Neural progenitor cell (in vitro differentiated cells): ENCODE measurements at places on chromosomes 3 and 15. TPM values are rescaled to one million over a fixed set of nuclear protein-coding genes. Genes with fewer than 3 reads are reported as not detected.

- no peak overlapping the region for H3K27ac ChIP-seq
- H3K36me3 ChIP-seq = no peaks in the 10 kb centered on the region
- H3K27me3 ChIP-seq = no peaks in the 10 kb centered on the region
Observed at GRCh38 chr3:172643506-172644179, 67.2 kb downstream of the NCEH1 start.

DNA sequence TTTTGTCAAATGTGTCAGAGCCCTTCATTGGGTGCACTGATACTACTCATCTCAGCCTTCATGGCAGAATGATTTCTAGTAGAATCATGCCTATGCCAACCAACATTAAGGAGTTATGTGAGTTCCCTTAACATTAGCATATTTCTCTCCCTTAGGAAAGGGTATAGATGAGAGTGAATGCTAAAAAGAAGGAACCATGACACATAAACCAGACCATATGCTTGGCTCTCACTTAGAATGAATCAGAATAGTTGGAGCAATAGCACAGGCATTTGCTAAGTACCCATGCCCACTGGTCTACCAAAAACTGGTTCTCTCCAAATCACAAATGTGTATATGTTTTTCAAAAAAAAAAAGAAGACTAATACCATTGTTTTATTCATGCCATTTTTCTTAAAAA is 51.1 kb downstream of the STRIT1 start:
- no peaks in the 10 kb centered on the region for H3K27me3 ChIP-seq
- no peak overlapping the region for H3K27ac ChIP-seq
- H3K36me3 ChIP-seq = no peaks in the 10 kb centered on the region
- no peak overlapping the region for H3K4me3 ChIP-seq
- no peak for DNase-seq
- H3K4me1 ChIP-seq = no peaks in the 10 kb centered on the region

GRCh38 chr3:63864965-63865327 is 1.3 kb downstream of the ATXN7 start:
- no peak overlapping the region for H3K27ac ChIP-seq
- H3K36me3 ChIP-seq = no peaks in the 10 kb centered on the region
- peak overlapping the region; percentile 99 for H3K4me3 ChIP-seq
- DNase-seq = no peak

DNA sequence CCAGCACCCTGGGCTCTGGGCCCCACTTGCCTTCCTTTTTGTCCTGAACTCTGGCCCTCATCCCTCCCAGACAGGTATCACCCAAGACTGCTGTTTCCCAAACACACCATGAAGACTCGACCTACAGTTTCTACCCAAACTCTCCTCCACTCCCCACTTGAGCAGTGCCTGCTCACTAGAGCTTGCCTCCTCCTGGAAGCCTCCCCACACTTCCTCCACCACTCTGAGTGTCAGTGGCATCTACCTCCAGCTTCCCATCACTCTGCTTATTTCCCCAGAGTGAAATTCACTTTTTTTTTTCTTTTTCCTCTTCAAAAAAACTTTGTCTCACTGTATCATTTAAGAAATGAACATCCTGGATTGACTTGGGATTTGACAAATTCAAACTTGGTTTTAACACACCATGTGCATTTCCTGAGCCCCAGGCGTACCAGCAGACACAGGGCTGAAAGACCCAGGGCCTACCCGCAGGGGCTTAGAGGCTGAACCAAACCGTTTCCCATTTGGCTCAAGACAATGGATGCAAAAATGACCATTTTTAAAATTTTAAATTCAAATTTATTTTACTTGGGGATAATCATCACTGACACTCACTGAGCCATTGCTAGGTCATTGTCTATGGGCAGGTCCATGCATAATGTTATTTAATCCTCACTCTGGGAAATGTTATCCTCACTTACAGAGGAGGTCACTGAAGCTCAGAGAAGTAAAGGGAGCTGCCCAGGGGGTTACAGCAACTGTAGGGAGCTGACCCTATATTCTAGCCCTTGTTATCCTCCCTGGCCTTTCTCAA is 62.3 kb downstream of the IQSEC1 start:
- no peak for DNase-seq
- H3K4me1 ChIP-seq = peaks cover 22% of the 10 kb centered on the region
- no peak overlapping the region for H3K27ac ChIP-seq

Gene C3orf22
- not detected in 2 replicates for total RNA-seq

Gene CTXN2
- 0.03 and 0.60 TPM in 2 replicates for total RNA-seq

DNA sequence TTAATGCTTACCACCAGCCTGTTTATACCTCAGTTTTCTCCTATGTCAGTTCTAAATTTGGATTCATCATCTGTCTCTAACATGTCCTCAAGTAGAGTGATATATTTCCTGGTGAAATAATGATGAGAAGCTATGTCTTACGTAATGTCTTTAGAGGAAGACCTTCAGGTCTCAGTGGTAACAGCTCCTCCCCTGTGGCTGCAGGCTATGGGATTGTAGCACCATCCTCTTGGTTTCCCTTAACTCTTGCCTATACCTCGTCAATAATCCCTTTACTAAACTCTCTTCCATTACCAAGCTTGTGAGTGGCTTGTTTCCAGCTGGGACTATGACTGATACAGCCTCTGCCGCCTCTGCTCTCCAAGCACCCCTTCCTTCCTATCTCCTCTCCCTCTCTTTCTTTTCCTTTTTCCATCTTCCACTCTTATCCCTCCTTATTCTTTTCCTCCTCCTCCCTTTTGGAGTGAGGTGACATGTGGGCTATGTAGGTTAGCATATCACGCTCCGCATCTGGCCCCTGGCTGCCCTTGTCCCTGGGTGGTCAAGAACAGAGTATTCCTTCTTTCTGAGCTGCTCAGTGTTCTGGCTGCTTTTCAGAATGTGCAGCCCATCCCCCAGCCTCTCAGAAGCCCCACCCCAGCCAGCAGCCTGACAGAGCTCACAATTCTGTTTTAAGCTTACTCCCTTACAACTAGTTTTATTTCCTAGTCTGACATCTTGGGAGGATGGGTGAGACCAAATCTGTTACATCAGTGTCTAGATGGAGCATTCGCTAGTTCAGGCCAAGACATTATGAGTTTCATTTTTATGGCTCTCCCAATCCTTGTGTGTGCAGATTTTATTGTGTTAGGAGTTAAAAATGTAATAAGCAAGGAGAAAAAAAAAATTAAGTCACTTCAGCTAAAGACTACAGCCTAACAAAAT is 75.0 kb upstream of the RNU6-1 start:
- peak; percentile 71 for DNase-seq
- H3K36me3 ChIP-seq = peaks cover 6% of the 10 kb centered on the region

Gene CCDC39
- 0.24 and 3.3 TPM in 2 replicates for total RNA-seq

Gene SNTN
- total RNA-seq = 0.65 TPM in 1 of 2 replicates, not detected in the other

DNA sequence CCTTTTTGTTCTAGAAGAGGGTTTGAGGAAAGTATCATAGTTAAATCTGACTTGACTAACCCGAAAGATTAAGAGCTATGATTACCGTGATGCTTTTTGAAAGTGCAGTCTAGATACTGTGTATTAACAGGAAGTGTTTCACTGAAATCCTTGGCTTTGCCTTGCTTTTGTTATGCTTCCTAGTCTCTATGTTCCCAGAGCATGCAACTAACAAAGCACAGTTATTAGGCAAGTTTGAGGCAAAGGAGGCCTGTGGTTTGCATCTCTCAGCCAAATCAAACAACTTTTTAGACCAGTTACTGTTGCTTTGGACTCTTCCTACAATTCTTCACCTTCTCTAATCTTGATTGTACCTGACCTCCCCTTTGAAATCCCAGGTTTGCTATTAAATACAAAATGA is 3.9 kb downstream of the LXN start:
- no peak for DNase-seq
- H3K4me1 ChIP-seq = peaks cover 9% of the 10 kb centered on the region
- no peak overlapping the region for H3K27ac ChIP-seq
- H3K4me3 ChIP-seq = no peak overlapping the region

Gene CD86
- not detected in 2 replicates for total RNA-seq

Gene RTP4
- not detected in 2 replicates for total RNA-seq

DNA sequence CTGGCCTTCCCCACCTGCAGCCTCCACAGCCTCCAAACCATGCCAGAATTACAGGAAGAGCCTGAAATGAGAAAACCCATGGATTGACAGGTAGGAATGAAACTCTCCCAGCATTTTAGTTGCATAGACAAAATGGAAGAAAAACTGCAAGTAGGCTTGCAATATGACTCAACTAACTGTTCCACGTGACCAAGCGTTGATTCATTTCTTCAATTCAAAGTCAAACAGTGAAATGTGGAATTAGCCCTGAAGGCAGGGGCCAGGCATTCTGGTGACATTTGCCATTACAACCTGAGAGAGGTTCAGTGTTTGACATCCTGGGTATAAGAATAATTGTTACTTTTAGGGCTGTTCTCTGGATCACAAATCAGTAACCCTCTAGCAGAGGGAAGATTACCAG is 676.5 kb upstream of the CFAP20DC start:
- H3K27ac ChIP-seq = no peak overlapping the region
- no peak overlapping the region for H3K4me3 ChIP-seq
- DNase-seq = no peak
- H3K36me3 ChIP-seq = no peaks in the 10 kb centered on the region

- H3K4me3 ChIP-seq = no peak overlapping the region
- no peak overlapping the region for H3K27ac ChIP-seq
- no peaks in the 10 kb centered on the region for H3K4me1 ChIP-seq
- H3K36me3 ChIP-seq = no peaks in the 10 kb centered on the region
Observed at GRCh38 chr3:117303443-117303842, 593.9 kb downstream of the TUSC7 start.

Gene TP63
- 0.62 TPM in 1 of 2 replicates, not detected in the other for total RNA-seq

DNA sequence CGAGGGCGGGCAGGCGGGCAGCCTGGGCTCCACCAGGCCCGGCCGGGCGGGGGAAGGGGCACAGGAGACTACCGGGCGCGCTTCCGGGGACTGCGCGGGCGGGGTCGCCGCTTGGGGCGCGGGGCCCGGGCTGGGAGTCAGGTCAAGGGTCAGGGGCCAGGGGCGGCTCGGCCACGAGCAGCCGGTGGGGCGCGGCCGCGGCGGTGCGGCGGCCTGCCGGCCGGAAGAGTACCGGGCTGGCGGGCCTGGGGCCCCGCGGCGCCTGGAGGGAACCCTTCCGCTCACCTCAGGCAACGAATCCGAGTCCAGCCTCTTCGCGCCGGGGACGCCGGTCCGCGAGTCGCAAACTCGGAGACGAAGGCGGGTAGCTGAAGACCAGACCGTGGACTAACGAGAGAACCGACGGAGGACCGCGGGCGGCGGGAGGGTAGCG is 225 bp downstream of the RHOA start:
- peak overlapping the region; percentile 92 for H3K27ac ChIP-seq
- H3K4me3 ChIP-seq = peak overlapping the region; percentile 84
- peaks cover 12% of the 10 kb centered on the region for H3K4me1 ChIP-seq
- no peaks in the 10 kb centered on the region for H3K36me3 ChIP-seq
- no peaks in the 10 kb centered on the region for H3K27me3 ChIP-seq

GRCh38 chr3:58082047-58082446 is 73.8 kb downstream of the FLNB start:
- H3K36me3 ChIP-seq = no peaks in the 10 kb centered on the region
- no peaks in the 10 kb centered on the region for H3K4me1 ChIP-seq
- H3K27me3 ChIP-seq = no peaks in the 10 kb centered on the region
- H3K27ac ChIP-seq = no peak overlapping the region
- no peak overlapping the region for H3K4me3 ChIP-seq

GRCh38 chr3:136730595-136731273 is 21.4 kb downstream of the STAG1 start:
- no peak overlapping the region for H3K27ac ChIP-seq
- no peak overlapping the region for H3K4me3 ChIP-seq
- no peak for DNase-seq
- H3K36me3 ChIP-seq = no peaks in the 10 kb centered on the region
- H3K27me3 ChIP-seq = no peaks in the 10 kb centered on the region
- H3K4me1 ChIP-seq = peaks cover 38% of the 10 kb centered on the region

Gene WDR49
- total RNA-seq = 0.25 TPM in 1 of 2 replicates, not detected in the other

DNA sequence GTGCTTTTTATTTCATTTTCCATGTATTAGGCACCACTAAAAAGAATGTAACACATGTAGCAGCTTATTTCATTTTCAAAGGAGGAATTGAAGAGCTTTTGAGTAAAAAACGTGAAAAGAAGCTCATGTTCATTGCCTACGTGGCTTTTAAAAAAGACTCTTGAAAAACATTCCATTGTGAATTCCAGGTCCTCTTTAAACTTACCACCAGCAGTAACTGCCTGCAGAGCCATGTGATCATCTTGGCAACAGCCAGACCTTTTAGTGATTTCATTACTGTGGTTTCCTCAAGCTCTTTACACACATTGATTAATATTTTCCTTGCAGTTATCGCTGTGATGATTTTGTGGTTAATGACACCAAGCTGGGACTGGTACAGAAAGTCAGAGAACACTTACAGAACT is 43.8 kb upstream of the FBXL22 start:
- no peak overlapping the region for H3K27ac ChIP-seq
- H3K36me3 ChIP-seq = no peaks in the 10 kb centered on the region
- no peak for DNase-seq
- no peak overlapping the region for H3K4me3 ChIP-seq

DNA sequence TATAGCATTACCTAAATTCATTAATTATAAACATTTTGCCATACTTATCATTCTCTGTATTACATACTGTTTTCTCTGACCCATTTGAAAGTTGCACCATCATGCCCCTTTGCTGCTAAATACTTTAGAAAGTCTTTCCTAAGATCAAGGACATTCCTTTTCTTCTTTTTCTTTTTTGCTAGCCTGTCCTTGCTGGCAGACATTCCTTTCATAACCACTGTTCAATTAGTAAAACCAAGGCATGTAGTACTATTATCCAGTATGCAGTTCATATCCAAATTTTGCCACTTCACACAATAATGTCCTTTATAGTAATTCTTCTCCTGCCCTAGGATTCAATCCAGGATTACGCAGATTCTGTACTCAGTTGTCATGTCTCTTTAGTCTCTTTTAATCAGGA is 321.0 kb upstream of the C2CD4B start:
- DNase-seq = no peak
- H3K27ac ChIP-seq = no peak overlapping the region
- peaks cover 22% of the 10 kb centered on the region for H3K4me1 ChIP-seq
- H3K4me3 ChIP-seq = no peak overlapping the region
- H3K36me3 ChIP-seq = no peaks in the 10 kb centered on the region
